Stomach (tissue), 19 donors: ENCODE measurements at places on chromosomes 6 and 20. TPM values are rescaled to one million over a fixed set of nuclear protein-coding genes. Genes with fewer than 3 reads are reported as not detected.

Gene TBXT
- not detected for polyA plus RNA-seq

Gene KCNK17
- 0.46 TPM for polyA plus RNA-seq

DNA sequence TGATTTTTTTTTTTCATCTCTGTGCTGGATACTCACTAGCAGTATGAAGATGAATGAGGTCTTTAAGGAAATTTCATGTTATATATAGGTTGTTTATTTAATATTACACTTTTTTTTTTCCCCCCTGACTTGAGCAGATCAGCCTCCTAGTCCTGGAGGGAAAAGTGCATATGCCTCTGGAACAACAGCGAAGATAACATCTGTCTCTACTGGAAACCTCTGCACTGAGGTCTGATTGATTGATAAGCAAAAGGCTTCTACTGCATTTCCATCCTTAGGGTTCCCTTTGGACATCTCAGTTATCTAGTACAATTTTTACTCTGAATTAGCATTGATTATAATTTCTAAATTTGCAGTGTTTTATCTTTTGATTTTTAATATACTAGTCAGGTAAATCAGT, 49.8 kb upstream of the KIF25 start:
- no peak overlapping the region for H3K4me3 ChIP-seq
- no peaks in the 10 kb centered on the region for H3K4me1 ChIP-seq
- no peak for DNase-seq

DNA sequence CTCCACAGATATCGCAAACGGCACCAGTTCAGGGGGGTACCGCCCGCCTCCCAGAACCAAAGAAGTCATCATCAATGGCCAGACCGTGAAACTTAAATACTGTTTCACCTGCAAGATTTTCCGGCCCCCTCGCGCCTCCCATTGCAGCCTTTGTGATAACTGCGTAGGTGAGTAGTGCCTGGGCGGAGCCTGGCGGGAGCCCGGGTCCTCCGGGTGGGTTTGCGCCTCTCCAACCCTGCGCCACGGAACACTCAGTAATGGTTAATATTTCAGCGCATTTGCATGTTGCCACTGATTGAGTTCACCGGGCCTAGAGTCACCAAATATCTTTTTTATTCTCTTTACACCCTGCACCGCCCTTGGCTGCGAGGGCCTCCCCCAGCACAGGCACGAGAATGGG, 212.0 kb downstream of the ZDHHC14 start:
- DNase-seq: no peak
- H3K4me1 ChIP-seq: peaks cover 19% of the 10 kb centered on the region
- peaks cover 9% of the 10 kb centered on the region for H3K36me3 ChIP-seq
- no peak overlapping the region for H3K27ac ChIP-seq

- no peaks in the 10 kb centered on the region for H3K36me3 ChIP-seq
- no peaks in the 10 kb centered on the region for H3K4me1 ChIP-seq
- no peak for DNase-seq
- no peak overlapping the region for H3K4me3 ChIP-seq
- no peaks in the 10 kb centered on the region for H3K27me3 ChIP-seq
Observed at GRCh38 chr20:13870170-13870748, 85.4 kb downstream of the NDUFAF5 start.

Gene DEF6
- polyA plus RNA-seq: 15.2 TPM

- no peaks in the 10 kb centered on the region for H3K4me1 ChIP-seq
- H3K27ac ChIP-seq: no peak overlapping the region
- no peak overlapping the region for H3K4me3 ChIP-seq
- H3K27me3 ChIP-seq: no peaks in the 10 kb centered on the region
- no peaks in the 10 kb centered on the region for H3K36me3 ChIP-seq
- DNase-seq: no peak
Observed at GRCh38 chr6:97097068-97098047, 172.8 kb downstream of the KLHL32 start.

DNA sequence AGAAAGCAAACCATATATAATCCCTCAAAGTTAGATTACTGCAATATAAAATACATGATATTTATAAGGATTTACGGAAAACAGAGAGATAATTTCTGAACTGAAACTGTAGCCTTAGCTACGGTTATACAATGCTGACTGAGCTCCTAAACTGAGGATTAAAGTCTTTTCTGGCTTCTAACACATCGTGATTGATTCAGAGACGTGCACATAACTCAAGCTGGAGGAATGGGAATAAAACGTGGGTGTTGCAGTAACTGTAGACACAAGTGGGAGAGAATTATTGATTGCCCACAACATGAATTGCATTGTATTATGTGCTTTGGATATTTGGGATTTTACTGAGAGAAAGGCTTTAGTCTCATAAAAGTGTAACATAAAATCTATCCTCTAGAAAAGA, 418.0 kb upstream of the OPRM1 start:
- H3K36me3 ChIP-seq: no peaks in the 10 kb centered on the region
- H3K4me3 ChIP-seq: no peak overlapping the region
- H3K27ac ChIP-seq: no peak overlapping the region
- no peaks in the 10 kb centered on the region for H3K4me1 ChIP-seq
- DNase-seq: no peak

Gene SLC52A3
- polyA plus RNA-seq: 0.46 TPM

Gene RAD21L1
- not detected for polyA plus RNA-seq

Gene CDH4
- polyA plus RNA-seq: 0.06 TPM

GRCh38 chr6:134173936-134174671, 121.7 kb upstream of the SLC2A12 start:
- no peaks in the 10 kb centered on the region for H3K27me3 ChIP-seq
- H3K27ac ChIP-seq: peak overlapping the region; percentile 99
- peak; percentile 87 for DNase-seq
- H3K36me3 ChIP-seq: peaks cover 47% of the 10 kb centered on the region
- peaks cover 20% of the 10 kb centered on the region for H3K4me1 ChIP-seq
- H3K4me3 ChIP-seq: peak overlapping the region; percentile 79

Gene ITCH
- 7.2 TPM for polyA plus RNA-seq

DNA sequence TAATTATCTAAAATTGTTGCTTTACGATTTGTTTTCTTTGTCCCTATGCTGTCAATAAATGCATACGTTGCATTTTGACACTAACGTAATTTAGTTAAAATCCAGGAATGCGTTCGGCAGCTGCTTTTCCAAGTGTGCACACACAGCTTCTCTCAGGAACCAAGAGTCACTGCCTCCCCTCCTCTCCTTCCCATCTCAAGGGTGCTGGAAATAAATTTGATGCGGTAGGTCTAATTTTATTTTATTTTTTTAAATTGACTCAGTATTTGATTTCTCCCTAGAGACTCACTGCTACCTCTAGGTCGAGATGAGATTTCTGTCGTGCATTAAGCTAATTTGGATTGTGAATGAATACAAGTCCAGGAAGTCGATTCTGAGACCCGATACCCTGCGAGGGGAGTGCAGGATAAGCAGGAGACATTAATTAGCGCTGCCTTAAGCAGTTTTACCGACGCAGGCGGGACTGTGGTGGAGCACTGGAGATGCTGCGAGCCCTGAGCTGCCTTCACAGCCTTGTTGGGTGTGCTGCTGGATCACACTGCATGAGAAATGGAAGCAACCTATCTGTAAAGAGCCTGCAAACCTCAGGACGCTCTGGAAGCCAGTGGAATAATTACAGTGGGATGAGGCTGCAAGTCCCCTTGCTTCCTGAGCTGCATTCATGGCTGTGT, 381.2 kb downstream of the C6orf118 start:
- no peak for DNase-seq
- no peak overlapping the region for H3K4me3 ChIP-seq
- no peak overlapping the region for H3K27ac ChIP-seq
- H3K36me3 ChIP-seq: no peaks in the 10 kb centered on the region

Gene TNNC2
- 3.0 TPM for polyA plus RNA-seq

DNA sequence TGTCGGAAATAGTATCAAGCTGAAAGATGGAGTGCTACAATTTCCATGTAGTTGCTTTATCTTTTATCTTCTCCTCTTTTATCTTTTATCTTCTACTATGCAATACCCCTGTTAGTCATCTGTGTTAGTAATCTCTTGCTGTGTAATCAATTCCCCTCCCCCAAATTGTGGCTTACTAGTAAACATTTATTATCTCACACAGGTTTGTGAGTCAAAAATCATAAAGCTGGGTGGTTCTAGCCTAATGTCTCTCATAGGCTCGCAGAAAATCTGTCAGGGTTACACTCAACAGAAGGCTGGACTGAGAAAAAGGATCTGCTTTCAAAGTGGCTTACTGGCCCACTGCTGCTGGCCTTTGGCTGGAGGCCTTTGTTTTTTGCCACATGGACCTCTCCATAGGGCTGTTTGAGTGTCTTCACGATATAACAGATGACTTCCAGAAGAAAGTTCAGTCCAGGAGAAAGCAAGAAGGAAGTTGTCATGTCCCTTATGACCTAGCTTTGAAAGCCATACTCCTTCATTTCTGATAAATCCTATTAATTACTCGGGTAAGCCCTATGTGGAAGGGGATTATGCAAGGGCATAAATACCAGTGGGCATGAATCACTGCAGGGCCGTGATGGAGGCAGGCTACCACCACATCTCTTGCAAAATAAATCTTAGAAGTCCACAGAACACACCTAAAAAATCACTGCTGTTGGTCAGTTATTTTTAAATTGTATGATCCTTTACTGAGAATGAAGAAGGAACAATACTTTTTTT, 24.5 kb upstream of the PTCHD4 start:
- no peak overlapping the region for H3K4me3 ChIP-seq
- H3K27me3 ChIP-seq: no peaks in the 10 kb centered on the region
- no peaks in the 10 kb centered on the region for H3K4me1 ChIP-seq
- H3K27ac ChIP-seq: no peak overlapping the region
- no peak for DNase-seq
- no peaks in the 10 kb centered on the region for H3K36me3 ChIP-seq

- H3K27me3 ChIP-seq: no peaks in the 10 kb centered on the region
- no peaks in the 10 kb centered on the region for H3K36me3 ChIP-seq
- DNase-seq: peak; percentile 59
- peak overlapping the region; percentile 57 for H3K4me3 ChIP-seq
- peaks cover 31% of the 10 kb centered on the region for H3K4me1 ChIP-seq
Observed at GRCh38 chr6:37698264-37699137, 818 bp upstream of the MDGA1 start.

DNA sequence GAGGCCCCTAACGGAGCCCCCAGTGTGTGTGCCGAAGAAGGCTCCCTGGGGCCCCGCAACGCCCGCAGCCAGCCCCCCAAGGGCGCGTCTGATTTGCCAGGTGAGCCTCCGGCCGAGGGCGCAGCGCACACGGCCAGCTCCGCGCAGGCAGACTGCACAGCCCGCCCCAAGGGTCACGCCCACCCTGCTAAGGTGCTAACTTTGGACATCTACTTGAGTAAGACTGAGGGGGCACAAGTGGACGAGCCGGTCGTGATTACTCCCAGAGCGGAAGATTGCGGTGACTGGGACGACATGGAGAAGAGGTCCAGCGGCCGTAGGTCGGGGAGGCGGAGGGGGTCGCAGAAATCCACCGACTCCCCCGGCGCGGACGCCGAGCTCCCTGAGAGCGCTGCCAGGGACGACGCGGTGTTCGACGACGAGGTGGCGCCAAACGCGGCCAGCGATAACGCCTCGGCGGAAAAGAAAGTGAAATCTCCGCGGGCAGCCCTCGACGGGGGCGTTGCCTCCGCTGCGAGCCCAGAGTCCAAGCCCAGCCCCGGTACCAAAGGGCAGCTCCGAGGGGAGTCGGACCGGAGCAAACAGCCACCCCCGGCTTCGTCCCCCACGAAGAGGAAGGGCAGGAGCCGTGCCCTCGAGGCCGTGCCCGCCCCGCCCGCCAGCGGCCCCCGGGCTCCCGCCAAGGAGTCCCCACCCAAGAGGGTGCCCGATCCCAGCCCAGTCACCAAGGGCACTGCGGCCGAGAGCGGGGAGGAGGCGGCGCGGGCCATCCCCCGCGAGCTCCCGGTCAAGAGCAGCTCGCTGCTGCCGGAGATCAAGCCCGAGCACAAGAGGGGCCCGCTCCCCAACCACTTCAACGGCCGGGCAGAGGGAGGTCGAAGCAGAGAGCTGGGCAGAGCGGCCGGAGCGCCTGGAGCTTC, 117.0 kb downstream of the RTN4IP1 start:
- peak overlapping the region; percentile 81 for H3K27ac ChIP-seq
- peak; percentile 84 for DNase-seq
- H3K36me3 ChIP-seq: no peaks in the 10 kb centered on the region

DNA sequence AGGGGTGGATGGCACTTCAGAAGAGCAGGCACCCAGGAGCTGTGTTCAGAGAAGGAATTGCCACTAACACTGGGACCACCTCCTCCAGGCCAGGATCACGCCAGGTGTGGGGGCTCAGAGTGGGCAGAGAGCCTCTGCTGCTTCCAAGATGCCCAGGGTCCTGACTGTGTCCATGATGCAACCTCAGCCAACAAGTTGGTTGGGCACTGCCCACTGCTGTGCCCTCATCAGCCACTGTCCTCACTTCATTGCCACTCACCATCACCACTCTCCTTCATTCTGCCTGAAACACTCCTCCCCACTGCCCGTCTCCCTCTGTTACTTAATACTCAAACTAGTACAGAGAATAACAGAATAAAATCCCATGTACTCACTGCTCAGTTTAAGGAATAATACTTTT, 16.5 kb upstream of the TCF15 start:
- no peak overlapping the region for H3K4me3 ChIP-seq
- no peaks in the 10 kb centered on the region for H3K4me1 ChIP-seq
- DNase-seq: no peak
- H3K27me3 ChIP-seq: no peaks in the 10 kb centered on the region
- no peaks in the 10 kb centered on the region for H3K36me3 ChIP-seq

Gene ANGPT4
- polyA plus RNA-seq: 0.05 TPM

- peak overlapping the region; percentile 88 for H3K27ac ChIP-seq
- no peak overlapping the region for H3K4me3 ChIP-seq
- no peaks in the 10 kb centered on the region for H3K36me3 ChIP-seq
- no peaks in the 10 kb centered on the region for H3K27me3 ChIP-seq
Observed at GRCh38 chr6:73581293-73581692, 60.5 kb upstream of the EEF1A1 start.

GRCh38 chr6:124205921-124206320, 402.3 kb downstream of the NKAIN2 start:
- H3K36me3 ChIP-seq: no peaks in the 10 kb centered on the region
- H3K4me3 ChIP-seq: no peak overlapping the region
- DNase-seq: no peak
- H3K27ac ChIP-seq: no peak overlapping the region
- no peaks in the 10 kb centered on the region for H3K4me1 ChIP-seq
- H3K27me3 ChIP-seq: no peaks in the 10 kb centered on the region

DNA sequence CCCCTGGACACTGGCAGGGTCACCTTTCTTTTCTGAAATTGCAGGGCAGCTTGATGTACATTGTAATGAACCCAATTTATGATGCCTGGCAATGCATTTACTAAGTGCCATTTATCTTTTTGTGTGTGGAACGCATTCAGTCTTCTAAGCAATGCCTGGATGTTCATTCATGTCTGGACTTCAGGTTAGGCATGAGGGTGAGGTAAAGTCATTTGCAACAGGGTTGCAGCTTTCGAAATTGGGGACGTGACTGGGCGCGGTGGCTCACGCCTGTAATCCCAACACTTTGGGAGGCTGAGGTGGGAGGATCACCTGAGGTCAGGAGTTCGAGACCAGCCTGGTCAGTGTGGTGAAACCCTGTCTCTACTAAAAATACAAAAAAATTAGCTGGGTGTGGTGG, 134.6 kb downstream of the SOX4 start:
- H3K27me3 ChIP-seq: no peaks in the 10 kb centered on the region
- H3K4me3 ChIP-seq: no peak overlapping the region
- H3K27ac ChIP-seq: no peak overlapping the region
- H3K36me3 ChIP-seq: no peaks in the 10 kb centered on the region
- no peak for DNase-seq

- H3K4me1 ChIP-seq: no peaks in the 10 kb centered on the region
- H3K27me3 ChIP-seq: no peaks in the 10 kb centered on the region
- no peak overlapping the region for H3K4me3 ChIP-seq
- no peaks in the 10 kb centered on the region for H3K36me3 ChIP-seq
- H3K27ac ChIP-seq: no peak overlapping the region
- no peak for DNase-seq
Observed at GRCh38 chr20:14401479-14402138, 64.2 kb upstream of the FLRT3 start.

Gene DACT2
- polyA plus RNA-seq: 0.44 TPM

Gene HLA-DMA
- polyA plus RNA-seq: 30.0 TPM
